ENCODE measurements at places on chromosomes 7 and 10.

GRCh38 chr10:133264461-133264860 is 12.2 kb downstream of the ADAM8 start:
- DNase-seq, result no peak

- no peak for DNase-seq
Observed at GRCh38 chr10:3354174-3354900, 181.8 kb upstream of the PITRM1 start.

DNA sequence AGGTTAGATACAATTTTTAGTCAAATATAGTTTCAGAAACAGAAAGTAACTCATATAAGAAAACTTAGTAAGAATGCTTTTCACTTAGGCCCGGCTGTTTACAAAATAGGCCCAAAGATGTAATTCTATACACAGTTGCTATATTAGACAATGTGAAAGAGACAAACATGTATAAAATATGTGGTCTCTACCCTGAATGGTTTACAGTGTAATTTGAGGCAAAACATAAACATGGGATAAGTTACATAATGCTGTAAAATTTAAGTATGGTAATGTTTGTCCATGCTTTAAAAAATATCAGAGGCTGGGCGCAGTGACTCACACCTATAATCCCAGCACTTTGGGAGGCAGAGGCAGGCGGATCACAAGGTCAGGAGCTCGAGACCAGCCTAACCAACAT is 18.7 kb downstream of the KRIT1 start:
- no peak for DNase-seq

- no peak for DNase-seq
Observed at GRCh38 chr7:150356265-150356897, 12.2 kb upstream of the REPIN1 start.

DNA sequence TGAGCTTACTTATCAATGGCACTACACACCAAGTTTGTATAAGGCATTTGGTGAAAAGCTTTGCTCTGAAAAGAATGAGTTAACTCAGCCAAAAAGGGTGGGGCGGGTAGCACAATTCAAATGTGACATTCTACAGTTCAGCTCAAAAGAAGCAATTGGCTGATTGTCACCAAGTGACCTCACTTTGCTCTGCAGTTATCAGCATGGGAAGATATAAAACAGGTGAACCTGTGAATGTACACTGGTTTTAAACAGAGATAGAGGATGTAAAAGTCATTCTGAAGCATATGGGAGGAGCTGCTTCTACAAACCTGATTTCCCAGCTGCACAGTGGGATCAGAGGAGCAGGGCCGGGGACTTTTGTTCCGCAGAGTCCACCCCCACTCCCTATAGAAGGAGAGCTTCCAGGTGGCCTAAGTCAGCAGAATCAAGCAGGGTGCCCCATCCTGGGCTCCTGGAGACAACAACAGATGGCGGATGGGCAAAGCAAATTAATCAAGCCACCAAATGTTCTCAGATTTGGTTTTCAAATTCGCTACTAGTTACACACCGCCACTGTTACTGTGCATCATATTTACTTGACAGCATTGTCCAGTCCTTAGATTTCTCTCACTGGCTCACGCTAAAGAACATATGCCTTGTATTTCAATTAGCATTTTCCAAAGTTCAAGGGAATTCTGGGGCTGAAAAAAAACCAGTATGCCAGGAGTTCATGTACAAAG is 27.5 kb upstream of the NPVF start:
- no peak for DNase-seq

DNA sequence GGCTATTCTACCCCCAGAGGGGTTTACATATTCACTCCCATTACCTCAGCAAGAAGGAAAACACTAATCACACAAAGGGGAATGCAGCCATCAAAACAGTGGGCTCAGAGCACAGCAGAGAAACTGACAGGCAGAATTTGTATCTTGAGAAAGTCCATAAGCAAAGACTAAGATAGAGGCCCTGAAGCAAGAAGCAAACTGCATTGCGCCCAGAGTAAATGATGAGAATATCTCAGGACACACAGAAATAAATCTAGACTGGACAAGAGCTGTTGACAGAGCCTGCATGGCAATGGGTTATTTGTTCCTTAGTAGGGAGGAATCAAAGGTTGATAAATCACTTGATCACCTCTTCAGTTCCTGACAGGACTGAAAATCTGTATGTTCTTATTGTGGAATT is 440.7 kb upstream of the CELF2 start:
- DNase-seq, result no peak

DNA sequence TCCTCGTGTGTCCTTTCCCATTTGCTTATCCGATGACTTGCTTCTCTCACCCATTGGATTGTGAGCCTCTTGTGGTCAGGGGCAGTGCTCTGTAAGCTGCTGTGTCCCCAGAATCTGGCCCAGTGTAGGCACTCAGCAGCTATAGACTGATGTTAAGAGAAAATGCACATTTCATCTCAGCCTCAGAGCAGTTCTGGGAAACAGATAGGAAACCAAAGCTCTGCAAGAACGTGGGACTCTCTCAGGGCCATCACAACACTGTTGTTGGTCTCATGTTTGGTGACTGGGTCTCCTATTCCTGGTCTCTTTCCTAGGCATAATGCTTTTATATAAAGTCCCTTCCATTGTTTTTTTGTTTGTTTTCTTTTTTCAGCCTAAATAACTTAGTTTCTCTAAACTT is 141.2 kb downstream of the ST7 start:
- no peak for DNase-seq

GRCh38 chr10:44923611-44924010 is 12.5 kb downstream of the TMEM72 start:
- no peak for DNase-seq

GRCh38 chr7:22867003-22867402 is 44.4 kb upstream of the TOMM7 start:
- no peak for DNase-seq

DNA sequence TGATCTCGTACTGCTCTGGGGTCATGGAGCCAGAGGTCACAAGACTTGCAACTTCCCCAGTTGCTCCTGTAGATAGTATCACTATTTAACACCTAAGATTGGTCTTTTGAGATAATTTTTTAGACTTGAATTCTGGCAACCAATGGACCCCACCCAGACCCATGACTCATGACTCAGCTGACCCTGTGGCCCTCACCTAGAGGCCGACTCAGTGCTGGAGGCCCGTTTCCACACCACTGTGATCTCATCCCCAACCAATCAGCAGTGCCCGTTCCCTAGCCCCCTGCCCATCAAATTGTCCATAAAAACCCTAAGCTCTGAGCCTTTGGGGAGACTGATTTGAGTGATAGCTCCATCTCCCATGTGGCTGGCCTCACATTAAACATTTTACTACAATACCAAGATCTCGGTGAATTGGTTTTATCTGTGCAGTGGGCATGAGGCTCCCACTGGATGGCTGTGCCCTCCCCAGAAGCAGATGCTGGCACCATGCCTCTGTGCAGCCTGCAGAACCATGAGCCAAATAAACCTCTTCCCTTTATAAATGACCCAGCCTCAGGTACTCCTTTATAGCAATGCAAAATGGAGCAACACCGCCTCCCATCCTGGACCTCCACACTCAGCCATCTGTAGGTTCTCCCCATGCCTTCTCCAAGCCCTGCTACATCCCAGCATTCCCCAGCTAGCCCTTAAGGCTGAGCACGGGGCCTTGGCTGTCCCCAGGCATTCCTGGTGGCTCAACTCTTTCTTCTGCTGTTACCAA is 98.8 kb downstream of the PRKAG2 start:
- DNase-seq, result no peak

- DNase-seq, result no peak
Observed at GRCh38 chr7:119925581-119926289, 347.2 kb upstream of the KCND2 start.

- DNase-seq, result no peak
Observed at GRCh38 chr10:44278837-44279324, 106.0 kb downstream of the CXCL12 start.

- no peak for DNase-seq
Observed at GRCh38 chr7:159006610-159007130, 138.0 kb downstream of the VIPR2 start.

- DNase-seq, result no peak
Observed at GRCh38 chr10:49223205-49223604, 35.0 kb upstream of the TMEM273 start.

- DNase-seq, result no peak
Observed at GRCh38 chr7:44673771-44674170, 67.3 kb downstream of the OGDH start.

DNA sequence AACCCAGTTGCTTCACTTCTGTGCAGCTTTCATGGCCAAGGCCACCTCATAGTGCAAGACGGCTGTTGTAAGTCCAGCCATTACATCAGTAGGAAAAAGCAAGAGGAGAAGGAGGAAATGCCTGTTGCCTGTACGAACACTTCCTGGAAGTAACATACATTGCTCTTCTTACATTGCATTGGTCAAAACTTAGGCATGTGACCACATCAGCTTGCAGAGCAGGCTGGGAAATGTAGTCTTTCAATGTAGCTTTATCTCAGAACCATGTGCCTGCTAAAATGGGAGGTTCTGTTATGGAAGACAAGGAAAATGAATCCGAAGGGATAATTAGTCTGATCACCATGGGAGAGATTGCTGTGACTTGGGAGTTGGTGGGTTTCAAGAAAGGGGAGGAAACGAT is 4.3 kb downstream of the SLC29A3 start:
- no peak for DNase-seq

- DNase-seq, result no peak
Observed at GRCh38 chr7:55546814-55547213, 25.5 kb downstream of the VOPP1 start.
